ENCODE measurements at places on chromosomes 3 and 15.

GRCh38 chr3:117252208-117252607 lies 542.6 kb downstream of the TUSC7 start:
- no peak for DNase-seq

GRCh38 chr3:177473184-177473583 lies 275.9 kb upstream of the TBL1XR1 start:
- DNase-seq: no peak

- DNase-seq: no peak
Observed at GRCh38 chr3:143167969-143168854, 48.6 kb downstream of the CHST2 start.

GRCh38 chr3:64894006-64894405 lies 206.2 kb upstream of the ADAMTS9 start:
- DNase-seq: no peak

DNA sequence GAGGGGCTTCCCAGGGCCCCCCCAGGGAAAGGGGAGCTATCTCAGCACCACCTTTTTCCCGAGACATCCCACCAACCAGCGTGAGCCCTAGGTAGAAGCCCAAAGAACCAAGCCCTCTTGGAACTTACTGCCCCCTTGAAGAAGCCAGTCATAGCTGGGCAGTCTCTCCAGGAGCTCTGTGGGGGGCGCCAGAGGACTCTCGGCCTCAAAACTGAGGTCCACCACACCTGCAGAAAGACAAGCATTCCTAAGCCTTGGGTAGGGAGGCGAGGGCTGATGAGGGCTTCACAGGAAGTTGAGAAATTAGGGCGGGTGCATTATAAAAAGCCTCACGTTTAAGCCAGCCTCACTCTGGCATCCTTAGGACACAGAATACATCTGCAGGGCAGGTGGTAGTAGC lies 9.0 kb downstream of the SSUH2 start:
- DNase-seq: no peak

GRCh38 chr3:84109911-84110310 lies 848.9 kb upstream of the CADM2 start:
- no peak for DNase-seq

- DNase-seq: no peak
Observed at GRCh38 chr15:46795685-46796084, 921.6 kb upstream of the SEMA6D start.

DNA sequence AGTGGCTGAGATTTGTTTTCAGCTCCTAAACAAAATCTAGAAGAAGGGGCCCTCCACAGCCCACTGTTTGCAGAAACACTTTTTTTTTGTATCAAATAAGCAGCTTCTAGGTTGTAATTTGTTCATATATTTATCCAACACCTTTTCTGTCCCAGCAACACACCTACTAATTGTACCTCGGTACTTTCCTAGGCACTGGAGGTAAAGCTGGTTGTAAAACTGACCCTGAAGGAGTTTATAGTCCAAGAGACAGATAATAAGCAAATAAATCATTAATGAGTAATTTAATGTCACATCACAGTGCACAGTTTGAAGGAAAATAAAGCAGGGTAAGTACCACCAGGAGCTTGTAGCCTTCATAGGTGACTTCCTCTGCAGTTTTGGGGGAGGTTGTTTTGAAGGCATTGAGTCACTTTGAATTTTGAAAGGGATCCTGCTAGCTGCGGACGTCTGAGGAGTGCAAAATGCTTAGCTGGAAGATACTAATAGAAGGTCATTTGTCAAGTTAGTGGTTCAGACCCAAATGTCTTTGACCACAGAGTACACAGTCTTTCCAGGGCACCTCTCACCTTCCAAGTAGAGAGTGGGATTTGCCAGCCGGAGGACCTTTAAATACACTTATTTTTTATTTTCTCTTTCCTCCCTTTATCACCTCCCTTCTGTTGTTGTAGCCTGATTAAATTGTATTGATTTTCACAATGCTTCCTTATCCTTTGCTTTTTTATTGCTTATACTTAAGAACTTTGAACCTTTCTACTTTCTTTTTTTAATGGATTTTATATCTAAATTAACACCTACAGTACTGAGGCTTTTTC lies 53.8 kb downstream of the CMSS1 start:
- no peak for DNase-seq

DNA sequence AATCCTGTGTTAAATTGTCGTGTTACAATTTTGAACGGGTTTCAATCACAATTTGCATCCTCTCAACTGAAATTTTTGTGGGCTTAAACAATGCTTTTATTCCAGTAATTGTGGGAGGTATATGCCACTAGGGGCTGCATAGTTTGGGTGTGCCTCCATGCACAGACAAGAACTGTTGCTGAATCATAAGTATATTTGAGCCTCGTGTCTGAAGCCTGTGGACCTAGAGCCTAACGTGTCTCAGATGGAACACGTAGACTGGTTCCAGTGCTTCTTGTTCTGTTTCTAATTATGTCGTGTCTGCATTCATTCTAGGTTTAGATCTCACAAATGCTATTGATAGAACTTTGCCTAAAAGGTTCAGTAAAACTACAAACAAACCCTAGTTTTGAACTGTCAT lies 363.4 kb downstream of the RBMS3 start:
- DNase-seq: no peak

DNA sequence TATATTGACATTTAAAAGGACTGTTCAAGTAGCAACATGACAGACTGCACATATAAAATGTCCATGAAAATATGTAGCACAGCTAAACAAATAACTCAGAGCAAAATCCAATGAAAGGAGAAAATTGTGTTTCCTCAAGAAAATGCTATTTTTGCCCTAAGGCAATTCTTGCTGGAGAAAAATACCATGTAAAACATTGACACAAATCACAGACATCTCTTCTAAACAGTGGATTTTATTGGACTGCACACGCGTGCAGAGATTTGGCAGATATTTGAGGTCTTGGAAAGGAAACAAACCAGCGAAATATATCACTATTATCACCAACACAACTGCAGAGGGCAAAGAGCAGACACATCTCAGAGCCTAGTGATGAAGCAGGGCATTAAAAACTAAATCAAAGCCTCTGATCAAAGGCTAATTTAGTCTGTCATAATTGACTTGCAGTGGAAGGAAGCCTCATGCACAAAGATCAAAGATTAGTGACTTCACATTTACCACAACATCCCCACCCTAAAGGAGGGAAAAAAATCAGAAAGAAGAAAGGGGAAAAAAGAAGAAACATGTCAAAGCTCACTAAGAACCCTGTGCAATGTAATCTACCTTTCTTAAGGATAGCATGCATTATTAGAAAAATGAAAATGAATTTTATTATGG lies 52.4 kb downstream of the CHL1 start:
- DNase-seq: no peak

DNA sequence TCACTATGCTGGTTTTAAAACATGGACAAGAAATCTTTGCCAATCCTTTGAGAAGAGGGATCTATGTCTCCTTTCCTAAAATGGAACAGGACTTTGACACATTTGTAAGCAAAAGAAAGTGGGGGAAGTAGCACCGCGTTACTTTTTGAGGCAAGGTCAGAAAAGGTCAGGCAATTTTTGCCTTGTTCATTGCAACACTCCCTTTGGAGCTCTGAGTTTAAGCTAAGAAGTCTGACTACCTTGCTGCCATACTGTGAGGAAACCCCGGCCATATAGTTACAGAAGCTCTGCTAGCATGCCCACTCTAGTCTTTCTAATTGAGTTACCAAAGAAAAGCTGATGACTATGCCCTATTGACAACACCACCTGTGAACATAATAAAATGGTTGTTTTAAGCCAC lies 1.4 kb downstream of the FAM227B start:
- no peak for DNase-seq

GRCh38 chr3:40009991-40010390 lies 200.6 kb downstream of the MYRIP start:
- no peak for DNase-seq

DNA sequence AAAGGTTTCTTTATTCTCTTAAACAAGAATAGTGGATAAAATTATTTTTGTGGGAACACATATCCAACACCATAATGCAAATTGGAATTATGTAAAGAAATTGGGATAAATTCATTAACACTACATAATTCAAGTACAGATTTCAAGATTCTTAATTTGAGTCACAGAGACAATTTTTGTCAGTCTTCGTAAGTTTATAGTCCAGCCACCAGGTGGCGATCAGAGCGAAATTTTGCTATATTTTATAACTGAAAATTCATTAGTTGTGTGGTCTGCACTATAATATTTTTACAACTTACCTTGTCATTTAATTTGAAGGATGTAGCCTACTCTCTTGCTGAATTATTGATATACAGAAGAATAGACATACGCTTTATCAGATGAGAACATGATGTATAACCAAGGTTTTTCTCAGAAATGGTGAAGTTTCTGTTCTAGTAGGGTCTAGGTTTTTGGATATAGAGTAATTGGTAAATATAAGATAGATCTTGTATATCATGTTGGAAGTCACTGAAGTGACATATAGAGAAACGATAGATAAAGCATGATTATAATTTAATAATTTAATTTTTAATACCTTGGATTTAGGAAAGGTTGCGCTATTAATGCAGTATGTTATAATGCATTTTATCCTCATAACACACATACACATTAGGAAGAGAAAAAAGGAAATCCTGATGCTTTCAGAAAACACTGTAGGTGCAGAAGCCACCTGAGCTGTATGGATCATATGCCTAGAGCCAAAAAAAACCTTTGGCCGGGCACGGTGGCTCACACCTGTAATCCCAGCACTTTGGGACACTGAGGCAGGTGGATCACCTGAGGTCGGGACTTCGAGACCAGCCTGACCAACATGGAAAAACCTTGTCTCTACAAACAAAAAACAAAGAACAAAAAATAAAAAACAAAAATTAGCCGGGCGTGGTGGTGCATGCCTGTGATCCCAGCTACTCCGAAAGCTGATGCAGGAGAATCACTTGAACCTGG lies 31.7 kb downstream of the PLSCR4 start:
- peak; percentile 3 for DNase-seq

- no peak for DNase-seq
Observed at GRCh38 chr15:48520376-48521155, 124.9 kb downstream of the FBN1 start.

GRCh38 chr3:111385971-111386495 lies 156.0 kb upstream of the CD96 start:
- no peak for DNase-seq

GRCh38 chr3:113211330-113212149 lies at the start of gene BOC:
Gene BOC, plus strand, starts transcription at chr3:113211557. Its CDS starts 38,246 bp downstream, at chr3:113249803.
- DNase-seq: no peak

DNA sequence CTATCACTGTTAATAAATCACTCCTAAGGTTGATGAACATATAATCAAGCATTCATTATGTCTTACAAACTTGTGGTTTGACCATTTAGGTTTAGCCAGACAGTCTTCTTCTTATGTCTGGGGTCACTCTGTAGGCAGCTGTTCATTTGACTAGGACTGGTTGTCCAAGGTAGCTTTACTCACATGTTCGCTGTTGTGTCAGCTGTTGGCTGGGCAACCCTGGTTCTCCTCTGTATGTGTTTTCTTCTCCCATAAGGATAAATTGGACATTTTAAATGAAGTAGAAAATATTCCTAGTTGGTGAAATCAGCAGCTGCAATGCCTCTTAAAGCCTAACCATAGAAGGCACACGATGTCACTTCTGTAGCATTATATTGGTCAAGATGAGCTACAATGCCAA lies 635.1 kb downstream of the EPHA3 start:
- no peak for DNase-seq

- no peak for DNase-seq
Observed at GRCh38 chr3:3087279-3087678, 22.9 kb downstream of the IL5RA start.

- no peak for DNase-seq
Observed at GRCh38 chr3:100538339-100538706, 45.9 kb downstream of the TMEM45A start.

- DNase-seq: no peak
Observed at GRCh38 chr15:64582202-64582601, 121.8 kb downstream of the ZNF609 start.

GRCh38 chr3:174268586-174268985 lies 590.5 kb upstream of the NAALADL2 start:
- DNase-seq: no peak

GRCh38 chr3:151564261-151564660 lies 103.4 kb upstream of the IGSF10 start:
- no peak for DNase-seq
